ENCODE measurements at places on chromosomes 1 and 21.

- DNase-seq: peak; percentile 86
Observed at GRCh38 chr1:162562470-162562828, 927 bp downstream of the UAP1 start.

GRCh38 chr1:87017998-87018672 lies 103.7 kb downstream of the HS2ST1 start:
- DNase-seq: no peak

GRCh38 chr1:16138772-16139221 lies 17.1 kb downstream of the EPHA2 start:
- peak; percentile 41 for DNase-seq

DNA sequence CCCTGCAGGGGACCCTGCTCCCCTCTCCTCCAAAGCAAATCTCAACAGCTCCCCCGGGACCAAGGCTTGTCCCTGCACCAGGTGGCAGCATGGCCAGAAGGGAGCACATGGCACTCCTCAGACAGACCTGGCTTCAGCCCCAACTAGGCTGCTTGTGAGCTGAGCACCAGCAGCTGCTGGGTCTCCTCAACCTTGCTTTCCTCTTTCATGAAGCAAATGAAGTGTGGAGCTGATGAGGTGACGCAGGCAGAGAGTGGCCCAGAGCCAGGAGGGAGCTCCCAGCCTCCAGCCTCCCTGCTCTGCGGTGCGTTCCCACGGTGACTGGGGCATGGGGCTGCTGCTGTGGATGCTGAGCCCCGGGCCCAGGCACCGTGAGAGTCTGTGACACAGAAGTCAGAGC lies 34.0 kb downstream of the MEGF6 start:
- no peak for DNase-seq

GRCh38 chr1:185016880-185017279 lies 28.5 kb upstream of the RNF2 start:
- DNase-seq: peak; percentile 11

GRCh38 chr1:18282851-18283600 lies 175.4 kb downstream of the IGSF21 start:
- DNase-seq: no peak

- DNase-seq: no peak
Observed at GRCh38 chr1:25771221-25772114, 28.5 kb upstream of the SELENON start.

- peak; percentile 95 for DNase-seq
Observed at GRCh38 chr1:226643177-226643576, 94.6 kb downstream of the STUM start.

GRCh38 chr1:84253891-84254290 lies 47.6 kb upstream of the SAMD13 start:
- peak; percentile 93 for DNase-seq

- no peak for DNase-seq
Observed at GRCh38 chr1:98404866-98405265, 256.7 kb upstream of the SNX7 start.

DNA sequence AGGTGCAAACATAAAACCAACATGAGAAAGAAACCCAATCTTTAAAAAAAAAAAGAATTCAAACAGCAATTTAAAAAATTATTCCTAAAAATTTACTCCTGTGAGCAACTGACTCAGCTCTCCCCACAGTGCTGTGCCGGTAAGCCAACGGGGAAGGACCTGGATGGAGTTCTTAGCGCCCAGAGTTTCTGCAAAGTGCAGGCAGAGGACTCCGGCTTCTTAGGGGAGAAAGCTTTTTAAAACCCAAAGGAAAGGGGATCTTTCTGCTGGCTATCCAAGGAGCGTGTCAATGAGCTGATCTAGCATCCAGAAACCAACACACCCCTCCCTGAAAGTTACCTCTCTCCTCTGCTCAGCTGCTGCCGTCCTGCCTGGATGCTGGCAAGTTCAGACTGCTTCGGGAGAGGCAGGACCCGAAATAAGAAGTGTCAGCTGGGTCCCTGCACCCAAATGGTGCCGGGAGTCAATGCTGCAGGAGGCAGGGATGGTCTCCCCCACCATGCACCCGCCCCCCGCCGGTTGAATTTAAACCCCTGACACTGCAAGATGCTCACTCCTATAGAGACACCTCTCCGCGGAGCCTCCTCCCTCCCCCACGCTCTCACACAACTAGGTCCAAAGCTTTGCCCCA lies 32.2 kb upstream of the H6PD start:
- no peak for DNase-seq

DNA sequence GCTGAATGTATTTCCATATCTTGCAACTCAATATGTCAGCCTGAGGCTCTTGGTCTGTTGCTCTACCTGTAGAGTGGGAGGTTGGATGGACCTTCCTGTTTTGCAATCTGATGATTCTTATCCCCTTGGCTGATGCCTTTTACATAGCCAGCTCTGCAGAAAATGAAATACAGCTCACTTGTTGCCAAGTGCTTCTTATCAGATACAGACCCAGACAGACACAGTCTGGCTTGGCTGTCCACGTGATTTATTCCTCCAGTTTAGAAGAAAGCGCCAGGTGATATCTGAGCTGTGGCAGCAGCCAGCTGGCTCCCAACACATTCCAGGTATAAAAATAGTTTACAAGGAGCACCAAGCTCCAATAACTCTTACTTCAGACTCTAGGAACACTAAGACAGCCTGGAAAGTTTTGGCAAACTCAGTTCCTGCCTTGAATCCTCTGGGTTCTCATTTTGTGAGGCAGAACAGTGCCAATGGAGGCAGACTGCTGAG lies 479.2 kb upstream of the USP24 start:
- DNase-seq: peak; percentile 16

GRCh38 chr1:106748606-106749005 lies 307.9 kb upstream of the PRMT6 start:
- no peak for DNase-seq

DNA sequence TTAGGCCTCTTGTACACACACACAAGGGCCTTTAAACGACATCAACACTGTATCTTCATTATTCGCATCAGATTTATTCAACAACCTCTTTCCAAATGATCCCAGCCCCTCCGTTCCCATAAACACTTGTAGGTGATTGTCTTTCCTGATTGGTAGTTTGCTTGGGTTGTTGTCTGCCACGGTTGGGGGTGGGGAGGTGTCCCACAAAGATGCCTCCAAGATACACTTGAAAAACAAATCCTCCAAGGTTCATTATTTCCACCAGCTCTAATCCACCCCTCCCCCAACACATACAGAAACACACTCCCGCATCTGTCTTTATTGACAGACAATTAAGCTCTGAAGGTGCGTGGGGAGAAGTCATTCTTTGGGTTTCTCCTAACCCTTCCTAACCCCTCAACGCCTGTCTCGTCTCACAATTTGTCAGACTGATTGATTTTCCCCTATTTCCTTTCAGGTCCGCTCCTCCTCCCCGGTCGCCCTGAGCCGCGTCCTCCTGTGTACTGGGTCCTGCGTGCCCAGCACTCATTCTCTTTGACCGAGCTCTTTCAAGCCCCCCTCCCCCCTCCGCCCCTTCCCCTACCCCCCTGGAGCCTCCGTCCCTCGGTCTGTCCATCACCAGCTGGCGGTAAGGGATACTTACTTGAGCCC lies 1.4 kb downstream of the WDR26 start:
- DNase-seq: peak; percentile 49

- DNase-seq: no peak
Observed at GRCh38 chr1:184945029-184945428, 29.3 kb downstream of the NIBAN1 start.

DNA sequence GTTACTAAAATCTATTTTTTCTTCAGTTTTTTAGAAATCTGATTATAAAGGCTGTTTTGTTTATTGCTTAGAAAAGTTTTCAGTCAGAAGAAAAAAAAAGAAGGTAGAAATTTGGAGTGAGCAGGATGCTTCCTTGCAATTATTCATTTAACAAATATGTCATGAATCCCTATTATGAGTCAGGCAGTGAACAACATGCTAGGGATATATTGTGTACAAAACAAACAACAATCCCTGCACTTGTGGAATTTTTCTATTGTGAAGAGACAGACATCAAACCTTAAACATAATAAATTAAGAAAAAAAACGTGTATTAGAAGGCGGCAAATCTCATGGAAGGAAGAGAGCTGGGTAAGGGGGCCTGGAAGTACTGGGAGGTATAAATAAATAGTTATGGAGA lies 664.1 kb upstream of the CAMK1G start:
- peak; percentile 52 for DNase-seq

GRCh38 chr21:16287046-16287445 lies 557.3 kb downstream of the USP25 start:
- DNase-seq: no peak

DNA sequence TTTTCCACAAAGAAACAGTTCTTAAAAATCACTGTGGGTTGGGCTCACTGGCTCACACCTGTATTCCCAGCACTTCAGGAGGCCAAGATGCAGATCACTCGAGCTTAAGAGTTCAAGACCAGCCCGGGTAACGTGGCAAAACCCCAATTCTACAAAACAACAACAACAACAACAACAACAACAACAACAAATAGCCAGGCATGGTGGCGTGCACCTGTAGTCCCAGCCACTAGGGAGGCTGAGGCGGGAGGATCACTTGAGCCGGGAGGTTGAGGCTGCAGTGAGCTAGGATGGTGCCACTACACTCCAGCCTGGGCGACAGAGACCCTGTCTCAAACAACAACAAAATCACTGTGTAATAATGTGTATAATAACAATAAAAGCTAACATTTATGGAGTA lies 40.8 kb downstream of the CDCP2 start:
- DNase-seq: no peak

DNA sequence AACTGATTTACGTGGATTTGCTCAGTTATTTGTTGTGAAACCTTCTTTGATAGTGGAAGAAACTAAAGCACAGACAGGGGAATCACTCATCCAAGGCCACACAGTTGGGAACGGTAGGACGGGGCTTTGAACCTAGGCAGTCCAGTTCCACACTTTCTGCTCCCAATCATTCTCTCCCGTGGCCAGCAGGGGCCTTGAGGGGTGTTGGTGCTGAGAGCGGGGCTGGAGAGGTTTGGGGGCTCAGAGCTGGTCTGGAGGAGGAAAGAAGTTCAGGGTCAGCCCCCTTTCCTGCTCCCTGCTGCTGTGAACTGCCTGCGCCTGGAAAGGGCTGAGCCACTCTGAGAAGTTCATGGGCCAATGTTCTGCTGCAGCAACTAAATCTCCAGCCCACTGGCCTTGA lies 31.4 kb upstream of the ACTL8 start:
- no peak for DNase-seq

GRCh38 chr1:171998711-171999110 lies 157.4 kb downstream of the DNM3 start:
- no peak for DNase-seq

GRCh38 chr1:223177681-223178080 lies 34.6 kb upstream of the TLR5 start:
- DNase-seq: no peak

DNA sequence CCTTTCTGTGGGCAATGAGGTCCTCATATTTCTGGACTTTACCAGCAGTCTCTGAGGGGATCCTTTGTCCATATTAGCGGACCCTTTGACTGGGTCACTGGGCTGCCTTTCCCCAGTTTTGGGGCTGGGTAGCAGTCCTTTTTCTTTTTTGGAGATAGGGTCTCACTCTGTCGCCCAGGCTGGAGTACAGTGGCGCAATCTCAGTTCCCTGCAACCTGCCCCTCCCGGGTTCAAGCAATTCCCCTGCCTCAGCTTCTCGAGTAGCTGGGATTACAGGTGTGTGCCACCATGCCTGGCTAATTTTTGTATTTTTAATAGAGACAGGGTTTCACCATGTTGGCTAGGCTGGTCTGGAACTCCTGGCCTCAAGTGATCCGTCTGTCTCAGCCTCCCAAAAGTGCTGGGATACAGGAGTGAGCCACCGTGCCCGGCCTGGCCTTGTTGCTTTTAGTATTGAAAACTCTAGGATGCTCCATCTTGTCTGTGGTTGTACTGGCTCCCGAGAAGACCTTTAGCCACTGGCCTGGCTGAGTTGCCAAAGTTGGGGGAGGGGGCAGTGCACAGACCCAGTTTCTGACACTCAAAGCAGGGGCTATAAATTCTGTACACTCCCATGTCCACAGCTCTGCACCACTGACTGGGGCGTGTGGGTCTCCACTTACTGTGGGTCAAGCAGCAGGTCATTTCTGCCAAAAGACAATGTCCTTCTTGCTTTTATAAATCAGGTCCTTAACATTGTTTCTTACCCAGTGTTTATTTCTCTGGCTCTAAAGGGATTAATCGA lies 33.1 kb downstream of the MAN1C1 start:
- DNase-seq: no peak

GRCh38 chr1:7473223-7474142 lies 297.6 kb upstream of the VAMP3 start:
- no peak for DNase-seq

DNA sequence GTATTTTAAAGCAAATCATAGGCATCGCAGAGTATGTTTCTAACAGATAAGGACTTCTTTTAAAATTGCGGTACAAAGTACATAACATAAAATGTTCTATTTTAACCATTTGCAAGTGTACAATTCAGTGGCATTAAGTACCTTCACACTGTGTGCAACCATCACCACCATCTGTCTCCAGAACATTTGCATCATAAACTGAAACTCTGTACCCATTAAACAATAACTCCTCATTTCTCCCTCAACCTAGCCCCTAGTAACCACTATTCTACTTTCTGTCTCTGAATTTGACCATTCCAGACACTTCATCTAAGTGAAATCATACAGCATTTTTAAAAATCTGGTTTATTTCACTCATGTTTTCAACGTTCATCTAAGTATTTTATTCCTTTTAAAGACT lies 16.6 kb upstream of the ATF3 start:
- no peak for DNase-seq

- DNase-seq: peak; percentile 69
Observed at GRCh38 chr1:44024903-44025525, 6.2 kb downstream of the SLC6A9 start.

Data from MCF 10A (cell line).